ENCODE measurements at places on chromosomes 6 and 20.

GRCh38 chr6:30194797-30195690 lies 18.2 kb downstream of the TRIM26 start:
- peak; percentile 33 for DNase-seq

- DNase-seq, result no peak
These were observed 17.6 kb downstream of the PRDM1 start for GRCh38 chr6:106103728-106104109.

GRCh38 chr6:137765059-137765458 lies 102.0 kb upstream of the TNFAIP3 start:
- peak; percentile 61 for DNase-seq

- DNase-seq, result no peak
These were observed 215.8 kb downstream of the GRM1 start for GRCh38 chr6:146244630-146245143.

DNA sequence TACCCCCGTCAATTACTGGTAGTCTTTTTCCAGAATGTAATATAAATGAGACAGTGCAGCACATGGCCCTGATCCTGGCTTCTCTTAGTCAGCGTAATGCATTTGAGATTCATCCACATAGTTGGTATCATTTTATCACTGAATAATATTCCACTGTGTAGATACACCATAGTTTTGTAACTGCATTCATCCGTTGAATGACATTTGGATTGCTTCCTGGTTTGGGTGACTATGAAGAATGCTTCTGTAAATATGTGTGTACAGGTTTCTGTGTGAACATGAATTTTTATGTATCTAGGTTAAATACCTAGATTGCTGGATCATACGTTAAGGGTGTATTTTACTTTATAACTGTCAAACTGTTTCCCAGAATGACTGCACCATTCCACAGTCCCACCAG lies 62.6 kb upstream of the STMND1 start:
- no peak for DNase-seq

- peak; percentile 62 for DNase-seq
These were observed 40.0 kb downstream of the SF3B5 start for GRCh38 chr6:144055121-144055931.

GRCh38 chr6:15960740-15961634 lies 167.9 kb upstream of the MYLIP start:
- peak; percentile 72 for DNase-seq

GRCh38 chr6:52718550-52718949 lies 44.7 kb downstream of the GSTA2 start:
- no peak for DNase-seq

- DNase-seq, result peak; percentile 7
These were observed 1.1 kb downstream of the BAG2 start for GRCh38 chr6:57173056-57173885.

- peak; percentile 75 for DNase-seq
These were observed 21.6 kb upstream of the MTRF1L start for GRCh38 chr6:153023977-153024708.

- no peak for DNase-seq
These were observed 101.9 kb downstream of the TOX2 start for GRCh38 chr20:44016525-44016924.

DNA sequence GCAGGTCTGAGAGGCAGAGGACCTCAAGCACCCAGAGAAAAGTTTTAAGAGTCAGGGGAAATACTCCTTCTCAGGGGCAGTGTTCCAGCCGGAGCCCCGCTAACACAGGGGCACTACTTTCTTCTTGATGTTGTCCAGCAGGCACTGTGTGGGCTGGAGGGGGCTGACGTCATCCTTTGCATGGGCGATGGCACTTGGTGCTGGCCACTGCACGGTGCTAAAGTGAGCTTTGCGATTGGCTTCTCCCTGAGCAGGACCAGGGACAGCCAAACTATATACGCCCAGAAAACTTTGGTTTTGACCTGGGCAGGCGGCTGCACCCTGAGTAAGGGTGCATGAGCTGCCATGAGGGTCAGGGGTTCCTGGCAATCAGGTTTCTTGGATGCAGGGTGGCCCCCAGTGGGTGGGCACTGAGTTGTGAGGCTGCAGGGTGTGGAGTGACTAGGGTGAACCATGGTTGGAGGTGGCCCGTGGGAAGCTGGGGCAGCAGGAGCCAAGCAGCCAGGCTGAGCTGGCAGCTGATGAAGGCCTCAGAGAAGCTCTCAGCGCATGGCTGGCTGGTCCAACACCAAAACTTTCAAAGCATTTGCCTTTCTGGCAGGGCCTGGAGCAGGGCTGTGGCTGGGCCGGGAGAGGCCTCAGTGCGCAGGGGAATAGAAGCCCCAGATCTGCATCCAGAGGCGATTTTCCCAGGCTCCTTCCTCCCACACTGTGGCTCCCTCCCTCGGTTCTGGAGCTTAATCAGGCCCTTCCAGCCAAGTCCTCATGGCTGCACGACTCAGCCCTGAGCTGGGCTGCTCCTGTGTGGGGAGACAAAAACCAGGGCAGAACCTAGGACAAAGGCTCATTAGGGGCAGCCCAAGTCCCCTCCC lies 18.3 kb downstream of the MRPS18A start:
- DNase-seq, result peak; percentile 20

DNA sequence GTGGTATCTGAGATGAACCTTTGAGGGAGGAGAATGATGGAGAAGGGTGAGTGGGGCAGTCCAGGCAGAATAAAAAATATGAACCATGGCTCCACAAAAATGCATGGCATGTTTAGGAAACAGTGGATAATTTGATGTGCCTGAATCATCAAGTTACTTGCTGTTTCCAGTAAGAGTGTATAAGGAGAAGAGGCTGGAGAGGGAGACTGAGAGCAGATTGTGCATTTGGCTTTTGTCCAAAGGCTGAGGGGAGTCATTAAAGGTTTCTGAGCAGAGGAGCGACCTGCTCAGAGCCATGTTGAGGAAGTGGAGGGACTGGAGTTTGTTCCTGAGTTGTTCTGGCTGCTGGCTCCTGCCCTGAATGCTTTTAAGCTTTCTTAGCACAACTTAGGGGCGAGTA lies 6.1 kb downstream of the MMP24 start:
- no peak for DNase-seq

GRCh38 chr20:47559141-47559540 lies 57.5 kb downstream of the NCOA3 start:
- no peak for DNase-seq

DNA sequence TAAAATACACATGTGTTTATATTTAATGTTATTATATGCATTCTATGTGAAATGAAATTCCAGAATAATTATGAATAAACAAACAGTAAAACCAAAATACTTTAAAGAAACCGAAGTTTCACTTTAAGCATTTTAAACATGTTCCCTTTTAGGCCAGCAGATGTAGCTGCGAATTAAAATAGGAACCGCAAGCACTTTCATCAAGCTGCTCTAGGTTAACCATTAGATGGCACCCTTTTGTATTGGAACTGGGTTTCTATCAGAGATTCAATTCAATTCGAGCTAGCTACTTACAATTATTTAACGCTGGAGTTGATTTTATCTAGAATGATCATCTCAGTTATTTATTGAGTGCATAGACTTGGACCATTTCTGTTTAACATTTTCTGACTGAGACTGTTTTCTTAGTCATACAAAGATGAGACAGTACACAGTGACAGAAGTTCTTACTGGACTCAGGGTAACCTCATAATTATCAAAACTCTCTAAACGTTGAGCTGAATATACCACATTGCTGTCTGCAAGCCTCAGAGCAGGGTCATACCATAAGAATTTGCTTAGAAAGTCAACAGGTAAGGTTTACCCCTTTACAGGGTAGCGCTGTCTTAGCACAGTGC lies 8.5 kb downstream of the TMEM242 start:
- peak; percentile 75 for DNase-seq

- DNase-seq, result no peak
These were observed 527.8 kb upstream of the FLRT3 start for GRCh38 chr20:14865169-14865568.

GRCh38 chr6:57221191-57221935 lies 744 bp downstream of the RAB23 start:
- peak; percentile 37 for DNase-seq

DNA sequence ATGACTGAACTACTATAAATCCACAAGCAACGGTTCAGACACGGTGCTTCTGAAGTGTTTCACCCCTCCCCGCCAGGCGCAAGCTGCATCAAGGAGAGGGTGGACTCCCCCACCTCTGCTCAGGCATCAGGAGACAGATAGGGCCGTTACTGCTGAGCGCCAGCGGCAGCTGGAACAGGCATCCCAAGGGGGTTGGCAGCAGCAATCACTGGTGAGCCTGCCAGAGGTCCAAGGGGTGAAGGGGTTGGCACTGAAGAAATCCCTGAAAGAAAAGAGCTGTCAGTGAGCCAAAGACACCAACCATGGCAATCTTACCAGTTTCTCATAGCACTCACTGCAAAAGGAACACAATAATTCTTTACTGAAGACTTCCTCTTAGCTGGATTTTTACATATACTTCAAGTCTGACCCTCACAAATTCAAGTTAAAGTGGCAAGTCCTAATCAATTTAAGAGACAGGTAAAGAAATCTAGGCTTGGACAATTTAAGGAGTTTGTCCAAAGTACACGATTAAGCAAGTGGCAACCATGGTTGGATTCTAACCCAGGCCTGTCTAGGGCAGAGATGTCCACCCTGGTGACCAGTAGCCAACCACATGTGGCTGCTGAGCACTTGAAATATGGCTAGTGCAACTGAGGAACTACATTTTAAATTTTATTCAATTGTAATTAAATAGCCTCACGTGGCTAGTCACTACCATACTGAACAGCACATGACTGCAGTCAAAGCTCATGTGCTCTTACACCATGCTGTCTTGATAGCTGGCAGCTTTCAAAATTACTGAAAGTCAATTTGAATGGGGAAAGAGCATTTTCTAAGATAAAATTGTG lies 21.7 kb upstream of the TBC1D20 start:
- DNase-seq, result no peak

DNA sequence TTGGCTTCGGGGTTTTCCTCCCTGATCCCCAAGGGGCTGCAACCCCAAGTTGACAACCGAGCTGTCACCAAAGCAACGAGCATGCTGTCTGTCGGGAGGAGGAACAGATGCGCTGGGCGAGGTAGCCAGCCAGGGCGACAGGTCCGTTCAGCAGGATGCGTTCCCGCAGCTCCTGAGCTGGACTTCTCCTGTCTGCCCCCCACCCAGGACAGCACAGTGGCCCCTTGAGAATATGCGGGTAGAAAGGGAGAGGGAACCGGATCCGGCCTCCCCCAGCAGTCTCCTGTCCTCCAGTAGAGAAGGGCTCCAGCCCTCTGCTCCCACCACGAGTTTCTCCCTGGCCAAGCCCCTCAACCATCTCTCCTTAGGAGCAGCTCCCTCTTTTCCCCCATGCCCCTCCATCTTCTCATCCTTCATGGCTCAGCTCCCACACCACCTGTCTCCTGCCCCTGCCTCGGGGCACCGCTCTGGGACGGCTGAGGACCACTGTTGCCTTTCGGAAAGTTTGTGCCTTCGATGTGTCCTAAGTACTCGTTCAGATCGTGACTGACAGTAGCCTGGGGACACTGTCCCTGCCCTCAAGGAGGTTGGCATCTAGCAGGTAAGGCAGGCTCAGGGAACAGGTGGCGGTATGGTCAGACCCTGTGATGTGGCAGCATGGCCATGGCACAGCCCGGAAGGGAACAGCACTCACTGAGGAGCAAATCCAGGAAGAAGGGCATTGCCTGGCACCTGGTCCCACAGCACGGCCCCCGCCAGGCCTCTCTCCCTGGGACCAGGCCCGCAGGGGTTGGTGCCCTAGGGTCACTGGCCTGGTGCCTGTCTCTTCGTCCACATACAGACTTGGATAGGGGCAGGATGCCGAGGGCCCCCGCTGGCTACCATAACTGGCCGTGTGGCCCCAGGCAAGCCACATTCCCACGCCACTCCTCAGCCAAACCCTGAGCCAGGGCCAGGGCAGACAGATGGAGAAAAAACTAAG lies 96.3 kb downstream of the ASXL1 start:
- no peak for DNase-seq

GRCh38 chr20:36252511-36252910 lies 16.2 kb downstream of the AAR2 start:
- no peak for DNase-seq

DNA sequence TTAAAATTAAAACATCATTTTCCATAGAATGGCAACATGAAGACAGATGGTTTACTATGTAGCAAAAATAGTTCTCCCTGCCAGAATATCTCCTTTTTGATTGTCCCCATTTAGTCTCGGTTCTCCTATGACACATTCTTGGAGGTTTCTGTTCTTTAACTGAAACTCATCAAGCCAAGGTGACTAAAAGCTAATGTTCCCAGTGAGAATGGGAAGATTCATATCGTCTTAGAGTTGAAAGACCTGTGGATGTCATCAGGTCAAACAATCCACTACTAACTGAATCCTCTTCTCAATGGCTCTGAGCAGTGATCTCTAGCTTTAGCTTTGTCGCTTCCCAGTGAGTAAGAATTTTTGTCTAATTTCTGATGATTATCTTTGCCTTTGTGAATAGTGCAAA lies 1.3 kb upstream of the DOK5 start:
- no peak for DNase-seq

DNA sequence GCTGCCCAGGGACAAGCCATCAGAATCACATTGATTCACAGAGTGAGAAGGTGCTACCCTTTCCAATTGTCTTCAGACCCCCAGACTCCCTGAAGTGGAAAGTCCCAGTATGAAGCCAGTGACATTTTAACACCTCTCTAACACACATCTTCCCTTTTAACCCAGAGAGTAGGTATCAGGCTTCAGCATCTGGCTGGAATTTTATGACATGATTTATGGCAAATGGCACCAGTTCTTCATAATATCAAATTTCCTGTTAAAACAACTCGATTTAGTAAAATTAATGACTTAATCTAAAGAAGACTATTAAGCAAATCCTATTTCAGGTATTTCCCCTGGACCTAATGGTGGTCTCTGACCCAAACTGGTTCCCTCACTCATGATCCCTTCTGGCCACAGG lies 25.0 kb downstream of the KCNB1 start:
- no peak for DNase-seq

GRCh38 chr6:149129371-149130077 lies 188.0 kb upstream of the TAB2 start:
- peak; percentile 89 for DNase-seq

DNA sequence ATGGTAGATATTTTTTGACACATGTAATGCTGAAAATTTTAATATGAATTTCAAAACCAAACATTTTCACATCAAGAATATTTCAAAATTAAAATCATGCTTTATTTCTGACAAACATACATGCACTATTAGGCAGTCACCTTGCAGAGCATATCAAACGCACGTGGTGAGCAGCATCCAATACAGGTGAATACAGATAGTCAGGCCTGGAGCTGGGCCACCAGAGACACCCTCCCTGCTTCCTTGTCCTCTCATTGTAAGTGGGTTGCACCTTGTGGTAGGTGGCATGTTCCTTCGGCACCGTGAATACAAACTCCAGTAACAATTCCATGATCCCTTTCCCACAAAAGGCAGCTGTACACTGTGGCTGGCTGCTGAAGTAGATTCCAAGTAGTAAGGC lies 8.9 kb downstream of the REV3L start:
- DNase-seq, result no peak

All from suppressor macrophage treated with lipopolysaccharide for 4 hours (primary cell).